ENCODE measurements at places on chromosomes 13 and 19.
A peak's percentile ranks its signal among the peaks of the same experiment; 100 is the strongest.

- no peak for DNase-seq
Observed at GRCh38 chr19:27794494-27795042, 1418.4 kb downstream of the UQCRFS1 start.

- peak; percentile 79 for DNase-seq
Observed at GRCh38 chr13:39536274-39536673, 66.7 kb downstream of the LHFPL6 start.

- DNase-seq = no peak
Observed at GRCh38 chr13:84050536-84050935, 168.3 kb upstream of the SLITRK1 start.

DNA sequence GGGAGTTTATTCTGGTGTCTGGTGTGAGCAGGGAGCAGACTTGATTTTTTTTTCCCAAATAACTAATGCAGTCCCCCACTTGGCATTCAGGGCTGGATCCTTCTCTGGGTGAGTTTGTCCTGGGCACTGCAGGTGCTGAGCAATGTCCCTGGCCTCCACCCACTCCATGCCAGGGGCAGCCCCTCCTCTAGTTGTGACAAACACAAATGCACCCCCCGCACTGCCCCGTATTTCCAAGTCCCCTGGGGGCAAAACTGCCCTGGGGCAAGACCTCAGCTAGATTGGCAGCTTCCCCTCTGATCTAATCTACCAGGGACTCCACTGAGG is 6.4 kb downstream of the MOB3A start:
- DNase-seq = no peak

- DNase-seq = peak; percentile 78
Observed at GRCh38 chr19:18700501-18701249, 17.2 kb downstream of the CRTC1 start.

GRCh38 chr13:100128838-100129237 is 39.9 kb downstream of the PCCA start:
- no peak for DNase-seq

- DNase-seq = no peak
Observed at GRCh38 chr19:41887711-41888382, 4.9 kb downstream of the ARHGEF1 start.

DNA sequence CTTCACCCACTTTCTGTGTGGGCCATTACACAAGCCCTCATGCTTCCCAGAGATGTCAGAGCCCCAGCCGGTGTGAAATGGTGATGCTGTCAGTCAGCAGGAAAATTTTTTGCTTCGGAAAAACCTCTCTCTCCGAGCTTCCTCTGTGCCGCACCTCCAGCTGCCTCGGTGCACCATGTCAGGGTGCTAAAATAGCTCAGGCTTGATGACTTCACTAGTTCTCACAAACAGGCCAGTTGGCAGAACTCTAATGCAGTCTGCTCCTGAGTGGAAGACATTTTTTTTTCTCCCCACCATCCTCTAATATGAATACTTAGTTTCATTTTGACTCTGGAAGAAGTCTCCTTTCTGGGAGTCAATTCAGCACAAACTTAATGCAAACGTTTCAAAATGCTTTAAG is 71.3 kb downstream of the KLF12 start:
- peak; percentile 87 for DNase-seq

GRCh38 chr13:44895264-44895952 is 93.9 kb downstream of the NUFIP1 start:
- no peak for DNase-seq

DNA sequence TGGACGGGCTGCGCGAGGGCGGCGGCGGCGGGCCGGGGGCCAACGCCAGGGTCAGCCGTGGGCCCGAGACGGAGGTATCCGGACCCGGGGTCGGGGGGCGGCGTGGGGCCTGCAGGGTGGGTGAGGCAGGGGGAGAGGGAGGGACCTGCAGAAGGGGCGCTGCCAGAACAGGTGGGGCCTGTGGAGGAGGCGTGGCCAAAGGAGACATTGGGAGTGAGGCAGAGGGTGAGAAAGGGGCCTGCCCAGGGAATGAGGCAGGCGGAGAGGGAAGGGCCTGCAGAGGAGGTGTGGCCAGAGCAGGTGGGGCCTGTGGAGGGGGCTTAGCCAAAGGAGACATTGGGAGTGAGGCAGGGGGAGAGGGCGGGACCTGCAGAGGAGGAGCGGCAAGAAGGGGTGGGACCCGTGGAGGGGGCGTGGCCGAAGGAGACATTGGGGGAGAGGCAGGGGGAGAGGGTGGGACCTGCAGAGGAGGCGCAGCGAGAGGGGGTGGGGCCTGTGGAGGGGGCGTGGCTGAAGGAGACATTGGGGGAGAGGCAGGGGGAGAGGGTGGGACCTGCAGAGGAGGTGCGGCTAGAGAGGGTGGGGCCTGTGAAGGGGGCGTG is 4.2 kb downstream of the PRR36 start:
- peak; percentile 67 for DNase-seq

GRCh38 chr13:36998624-36999041 is 507 bp downstream of the ALG5 start:
- DNase-seq = peak; percentile 19

DNA sequence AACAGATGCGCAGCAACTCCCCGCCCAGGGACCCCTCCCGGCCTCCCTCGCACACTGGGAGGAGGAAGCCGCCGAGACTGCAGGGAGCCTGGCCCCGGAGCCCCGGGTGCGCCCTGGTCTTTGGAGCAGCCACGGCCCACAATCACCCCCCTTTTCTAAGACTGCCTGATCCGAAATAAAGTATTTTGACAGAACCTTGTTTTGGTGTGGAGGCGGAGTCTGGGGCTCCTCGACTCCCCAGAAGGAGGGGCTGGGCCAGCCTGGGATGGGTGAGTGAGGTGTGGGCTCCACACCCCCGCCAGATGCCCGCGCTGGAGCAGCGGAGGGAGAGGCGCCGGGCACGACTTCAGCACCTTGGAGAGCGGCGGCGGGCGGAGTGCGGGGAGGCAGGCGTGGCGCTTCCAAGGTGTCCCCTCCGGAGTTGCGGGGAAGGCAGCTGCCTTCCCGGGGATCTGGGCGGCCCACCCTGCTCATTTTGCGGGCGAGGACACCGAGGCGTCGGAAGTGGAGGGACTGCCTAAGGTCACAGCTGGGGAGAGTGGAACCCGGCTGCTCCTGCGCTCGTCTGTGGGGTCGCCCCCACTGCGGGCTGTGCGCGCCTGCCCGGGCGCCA is 9.4 kb downstream of the SIRT6 start:
- no peak for DNase-seq

GRCh38 chr13:113820813-113821651 is 42.8 kb downstream of the GAS6 start:
- peak; percentile 87 for DNase-seq

All from G401 (cell line).